ENCODE measurements at places on chromosomes 13 and 19. TPM values are rescaled to one million over a fixed set of nuclear protein-coding genes. Genes with fewer than 3 reads are reported as not detected.

ZNF99 gene
- total RNA-seq: not detected

PRR19 gene
- 0.84 TPM for total RNA-seq

C19orf81 gene
- not detected for total RNA-seq

ALG11 gene
- 8.9 TPM for total RNA-seq

FAM216B gene
- total RNA-seq: not detected

WDR88 gene
- total RNA-seq: not detected

CRX gene
- total RNA-seq: not detected

EBPL gene
- total RNA-seq: 102 TPM

ZNF729 gene
- total RNA-seq: not detected

HPN gene
- not detected for total RNA-seq

ZNF723 gene
- total RNA-seq: not detected

SAFB gene
- total RNA-seq: 41.8 TPM
